ENCODE measurements at places on chromosomes 13 and 19.

DNA sequence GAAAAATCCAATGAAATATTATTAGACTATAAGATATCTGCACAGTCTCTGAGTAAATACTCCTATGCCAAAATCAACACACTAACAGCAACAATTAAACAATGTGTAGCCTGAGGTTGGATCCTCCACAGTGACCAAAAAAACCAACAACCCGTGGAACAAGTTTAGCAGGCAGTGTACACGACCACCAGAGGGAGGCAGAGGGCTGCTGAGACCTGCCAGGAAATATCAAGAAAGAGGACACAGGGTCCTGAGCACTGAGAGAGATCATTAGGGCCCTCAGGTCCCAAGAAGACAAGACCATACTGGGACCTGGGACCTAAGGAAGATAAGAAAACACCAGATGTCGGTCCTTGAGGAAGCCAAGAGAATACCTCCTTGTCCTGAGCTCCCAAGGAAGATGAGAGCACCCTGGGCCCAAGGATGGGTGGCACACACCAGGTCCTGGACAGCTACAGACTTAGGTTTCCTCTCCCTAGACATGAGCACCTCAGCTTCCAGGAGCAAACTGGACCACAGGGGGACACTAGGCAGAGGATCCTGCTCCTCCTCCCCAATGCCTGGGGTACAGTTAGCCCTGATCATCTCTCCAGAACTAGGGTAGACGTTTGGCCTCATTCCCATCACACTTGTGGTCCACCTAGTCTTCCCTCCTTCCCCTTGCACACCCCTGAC is 822 bp upstream of the ZNF274 start:
- DNase-seq = peak; percentile 47

GRCh38 chr13:106490569-106491321 is 44.7 kb downstream of the EFNB2 start:
- no peak for DNase-seq

DNA sequence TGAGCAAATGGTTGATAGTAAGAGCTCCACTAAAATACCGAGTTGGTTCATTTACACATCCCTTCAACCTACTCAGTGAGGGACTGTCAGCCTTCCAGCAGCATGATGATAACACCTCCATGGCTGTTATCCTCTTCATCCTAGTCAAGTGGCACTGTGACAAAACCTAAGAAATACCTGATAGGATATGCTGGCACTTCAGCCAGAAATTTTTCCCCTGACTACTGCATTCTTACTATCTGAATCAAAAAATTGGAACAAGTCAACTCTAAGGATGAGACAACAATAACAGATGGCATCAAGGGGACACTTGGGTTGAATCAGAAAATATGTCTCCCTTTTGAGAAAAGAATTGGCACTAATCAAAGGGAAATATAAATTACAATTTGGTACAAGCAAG is 193.9 kb downstream of the KCTD12 start:
- DNase-seq = no peak

DNA sequence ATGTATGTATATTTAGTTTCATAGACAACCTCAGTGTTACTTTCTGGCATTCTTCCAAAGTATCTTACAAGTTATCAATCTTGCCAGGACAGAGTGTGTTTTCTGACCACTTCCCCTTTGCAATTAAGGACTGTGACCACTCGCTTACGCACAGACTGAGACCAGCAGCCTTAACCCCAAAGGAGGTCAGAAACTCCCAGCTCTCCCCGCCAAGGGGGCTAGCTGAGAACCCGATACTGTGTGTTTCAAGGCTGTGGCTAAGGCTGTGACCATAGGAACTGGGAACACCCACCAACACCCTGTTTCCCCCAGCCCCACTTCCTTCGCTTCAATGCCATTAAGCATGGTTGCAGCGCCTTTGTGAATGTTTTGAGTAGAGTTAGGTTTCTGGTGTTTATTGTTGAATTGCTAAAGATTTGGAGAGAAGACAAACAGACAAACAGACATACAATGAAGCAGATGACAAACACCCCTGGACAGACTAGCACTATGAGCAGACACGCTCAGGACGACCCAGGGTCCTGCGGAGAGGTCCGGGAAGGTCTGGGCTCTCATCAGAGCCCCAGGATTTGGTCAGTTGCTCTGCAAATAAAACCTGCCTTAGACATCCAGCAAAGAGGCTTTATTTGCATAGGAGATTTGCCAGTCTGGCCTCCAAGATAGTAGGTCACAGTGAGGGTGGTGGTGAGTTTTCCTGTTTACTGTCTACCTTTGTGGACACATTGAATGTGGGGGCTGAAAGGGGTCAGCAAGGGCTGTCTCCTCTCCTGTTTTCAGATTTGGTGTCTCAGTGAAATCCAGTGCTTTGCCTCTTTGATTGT is 25.0 kb upstream of the TNFSF11 start:
- DNase-seq = no peak

- peak; percentile 87 for DNase-seq
Measured at GRCh38 chr19:38693380-38694223, 46.2 kb downstream of the ACTN4 start.

GRCh38 chr19:10408511-10409283 is 5.4 kb upstream of the CDC37 start:
- no peak for DNase-seq

- peak; percentile 68 for DNase-seq
Measured at GRCh38 chr19:46015687-46016425, 7.0 kb downstream of the PGLYRP1 start.

- DNase-seq = peak; percentile 16
Measured at GRCh38 chr13:68261105-68261504, 1031.0 kb upstream of the PCDH9 start.

- no peak for DNase-seq
Measured at GRCh38 chr19:42627916-42628315, 33.2 kb upstream of the CEACAM8 start.

DNA sequence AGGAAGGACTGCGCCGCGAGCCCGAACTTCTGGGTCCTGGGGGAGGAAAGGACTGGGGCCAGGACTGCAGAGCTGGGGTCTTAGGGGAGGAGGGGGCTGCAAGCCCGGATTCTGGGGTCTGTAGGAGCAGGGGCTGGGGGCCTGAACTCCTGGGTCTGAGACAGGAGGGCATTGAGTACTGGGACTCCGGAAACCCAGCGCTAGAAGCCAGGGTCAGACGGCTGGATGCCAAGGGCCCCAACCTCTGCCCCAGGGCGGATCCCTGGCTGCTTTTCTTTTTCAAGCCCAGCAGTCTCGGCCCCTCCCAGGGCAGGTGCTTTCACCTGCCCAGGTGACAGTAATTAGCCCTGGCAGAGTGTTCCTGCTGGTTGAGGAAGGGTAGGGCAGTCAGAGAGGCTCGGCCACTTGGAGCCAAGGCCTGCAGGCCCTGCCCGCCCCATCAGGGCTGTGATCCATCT is 2.3 kb downstream of the MYH14 start:
- peak; percentile 9 for DNase-seq

DNA sequence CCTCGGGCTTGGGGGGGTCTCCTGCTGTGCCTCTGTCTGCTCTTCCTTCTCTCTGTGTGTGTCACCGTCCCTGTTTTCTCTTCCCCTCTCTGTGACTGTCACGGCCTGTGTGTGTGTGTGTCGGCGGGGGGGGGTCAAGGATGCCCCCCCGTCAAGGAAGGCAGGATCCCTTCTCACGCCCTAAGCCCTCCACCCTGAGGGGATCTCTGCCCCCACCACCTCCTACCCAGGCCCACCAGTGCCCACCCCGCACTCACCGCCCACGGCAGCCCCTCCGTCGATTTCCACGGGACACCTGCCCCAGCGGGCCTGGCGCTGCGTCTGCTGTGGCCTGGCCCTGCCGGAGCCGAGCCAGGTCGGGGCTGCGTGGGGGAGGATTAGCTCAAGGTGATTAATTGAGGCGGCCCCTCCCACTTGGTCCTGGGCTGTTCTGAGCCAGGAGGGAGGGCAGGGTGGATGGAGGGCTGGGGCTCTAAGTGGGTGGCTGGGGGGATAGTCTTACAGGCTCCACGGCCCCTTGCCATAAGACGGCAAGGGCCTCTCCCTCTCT is at the start of gene RAX2:
Gene RAX2 (minus strand): TSS at position 323 of the 550 bp plus-strand sequence. CDS start 486 bp downstream, outside the sequence.
- DNase-seq = no peak

DNA sequence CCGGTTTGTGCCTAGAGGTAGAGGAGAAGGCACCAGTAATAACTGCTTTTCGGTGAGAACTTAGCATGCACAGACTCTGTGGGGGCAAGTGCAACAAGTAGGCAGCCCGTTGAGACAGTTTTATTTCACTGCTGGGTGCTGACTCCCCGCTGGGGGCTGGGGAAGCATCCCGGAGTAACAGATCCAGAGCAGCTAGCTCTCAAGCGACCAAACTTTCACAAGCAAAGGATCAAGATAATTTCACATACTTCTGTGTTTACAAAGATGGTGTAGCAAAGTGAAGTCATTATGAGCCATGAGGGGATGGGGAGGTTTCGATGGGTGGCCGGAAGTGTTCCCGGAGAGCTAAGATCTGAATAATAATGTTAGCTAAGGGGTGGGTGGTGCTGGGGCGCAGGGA is 2.8 kb downstream of the NACC1 start:
- DNase-seq = no peak

GRCh38 chr13:36764957-36765356 is 54.1 kb upstream of the RFXAP start:
- DNase-seq = no peak

DNA sequence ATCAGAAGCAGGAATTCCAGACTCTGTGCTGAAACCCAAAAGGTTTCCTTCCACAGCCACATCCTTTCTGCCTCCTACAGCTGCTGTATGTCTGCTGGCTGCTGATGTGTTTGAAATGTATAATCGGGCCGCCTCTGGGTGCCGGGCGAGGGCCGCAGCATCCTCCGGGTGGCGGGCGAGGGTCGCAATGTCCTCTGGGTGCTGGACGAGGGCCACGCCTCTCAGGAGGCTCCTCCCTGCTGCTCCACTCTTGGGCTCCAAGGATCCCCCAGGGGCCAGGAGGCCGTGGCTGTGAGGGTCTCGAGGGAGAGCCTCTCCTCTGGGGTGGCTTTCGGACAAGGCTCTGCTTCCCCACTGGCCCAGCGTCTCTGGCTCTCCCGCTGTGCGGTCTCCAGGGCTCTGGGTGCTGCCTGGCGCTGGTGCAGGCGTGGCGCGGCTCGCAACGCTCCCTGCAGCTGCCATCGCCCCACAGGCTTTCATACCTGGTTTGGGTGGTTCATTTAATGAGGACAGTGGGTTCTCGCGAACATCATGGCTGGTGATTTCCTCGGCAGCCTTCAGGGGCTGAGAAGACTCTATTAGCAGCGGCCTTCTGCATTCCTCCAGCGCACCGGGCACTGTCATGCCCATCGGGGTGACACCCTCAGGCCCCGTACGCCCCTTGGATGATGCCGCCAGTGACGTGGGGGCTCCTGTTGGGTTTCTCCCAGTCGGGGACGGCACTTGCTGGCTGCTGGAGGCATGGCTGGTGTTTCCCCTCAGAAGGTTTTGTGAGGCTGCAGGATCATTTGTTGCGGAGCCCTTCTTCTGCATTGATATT is 41.8 kb upstream of the GRTP1 start:
- no peak for DNase-seq

DNA sequence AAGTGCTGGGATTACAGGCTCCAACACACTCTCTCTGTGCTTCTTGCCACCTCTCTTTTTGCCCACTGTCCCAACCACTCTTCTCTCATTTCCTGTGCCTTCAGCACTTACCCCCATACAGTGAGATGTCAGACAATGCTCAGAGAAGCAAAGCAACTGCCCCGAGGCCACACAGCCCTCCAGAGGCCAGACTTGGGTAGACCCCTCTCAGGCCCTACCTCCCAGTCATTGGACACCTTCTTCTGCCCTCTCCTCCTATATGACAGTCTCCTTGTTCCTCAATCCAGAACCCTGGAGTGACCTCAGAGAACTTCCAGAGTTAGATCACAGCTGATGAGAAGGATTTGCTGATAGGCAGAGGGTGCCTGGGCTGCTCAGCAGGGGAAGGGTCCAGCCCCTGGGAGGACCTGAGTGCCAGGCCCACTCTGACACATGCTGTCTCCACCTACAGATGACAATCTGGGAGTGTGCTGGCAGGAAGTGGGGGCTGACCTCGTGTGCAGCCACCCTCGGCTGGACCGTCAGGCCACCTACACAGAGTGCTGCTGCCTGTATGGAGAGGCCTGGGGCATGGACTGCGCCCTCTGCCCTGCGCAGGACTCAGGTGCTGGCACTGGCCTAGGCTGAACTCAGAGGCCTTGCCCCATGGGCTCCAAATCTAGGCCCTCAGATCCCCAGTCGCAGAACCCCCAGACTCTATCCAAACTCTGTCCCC is 24.4 kb downstream of the LTBP4 start:
- no peak for DNase-seq

DNA sequence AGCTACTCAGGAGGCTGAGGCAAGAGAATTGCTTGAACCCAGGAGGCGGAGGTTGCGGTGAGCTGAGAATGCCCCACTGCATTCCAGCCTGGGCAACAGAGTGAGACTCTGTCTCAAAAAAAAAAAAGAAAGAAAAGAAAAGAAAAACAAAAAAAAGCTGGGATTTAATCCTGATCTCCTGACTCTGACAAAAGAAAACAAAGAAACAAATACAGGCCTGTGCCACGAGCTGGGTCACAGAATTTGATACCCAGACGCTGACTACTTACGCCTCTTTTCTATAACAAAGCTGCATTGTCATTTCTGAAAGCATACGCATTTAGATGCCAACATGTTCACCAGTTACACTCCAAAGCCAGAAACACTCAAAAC is 18.2 kb upstream of the GTF2F2 start:
- peak; percentile 63 for DNase-seq

DNA sequence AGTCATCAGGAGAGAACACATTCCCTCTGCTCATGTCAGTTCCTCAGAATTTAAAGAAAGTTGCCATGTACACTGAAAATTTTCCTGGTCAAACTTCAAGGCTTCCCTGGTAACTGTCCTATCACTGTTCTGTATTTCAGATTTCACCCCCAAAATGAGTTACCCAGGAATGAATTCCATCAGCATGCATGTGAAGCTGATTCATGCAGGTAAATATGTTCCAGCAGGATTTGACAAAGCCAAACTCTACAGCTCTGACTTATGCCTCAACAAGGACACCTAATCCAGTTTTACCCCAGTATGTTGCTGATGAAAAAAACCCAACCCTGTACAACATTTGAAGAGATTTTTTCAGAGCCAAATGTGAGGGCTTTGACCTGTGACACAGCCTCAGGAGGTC is 21.5 kb downstream of the LIG4 start:
- no peak for DNase-seq

GRCh38 chr13:94708031-94708859 is 4.1 kb downstream of the SOX21 start:
- peak; percentile 95 for DNase-seq

DNA sequence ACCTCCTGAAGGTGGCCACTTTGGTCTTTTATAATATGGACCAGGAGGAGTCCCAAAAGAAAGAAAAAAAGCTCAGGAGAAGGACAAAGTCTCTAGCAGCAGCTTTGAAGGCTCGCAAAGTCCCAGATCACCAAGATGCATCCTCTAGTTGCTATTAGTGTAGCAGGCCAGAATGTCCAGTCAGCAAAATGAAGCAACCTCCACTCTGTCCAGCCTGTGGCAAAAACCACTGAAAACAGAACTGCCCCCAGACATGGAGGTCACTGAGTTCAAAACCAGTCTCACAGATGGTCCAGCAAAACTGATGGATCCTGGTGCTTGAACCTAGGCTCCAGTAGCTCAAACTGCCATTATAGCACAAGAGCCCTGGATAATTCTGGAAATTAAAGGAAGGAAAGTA is 10.4 kb downstream of the LILRB4 start:
- no peak for DNase-seq

GRCh38 chr13:26867451-26868091 is 107.0 kb upstream of the GPR12 start:
- DNase-seq = peak; percentile 46

GRCh38 chr13:79227418-79227817 is 178.6 kb downstream of the RBM26 start:
- no peak for DNase-seq

GRCh38 chr13:87680298-87680697 is 9.1 kb downstream of the SLITRK5 start:
- DNase-seq = no peak

GRCh38 chr19:11560404-11561051 is 1.5 kb upstream of the ELOF1 start:
- peak; percentile 91 for DNase-seq

Measured in neural progenitor cell (in vitro differentiated cells).